Uterine smooth muscle cell (primary cell): ENCODE measurements at places on chromosomes 12 and 14. TPM values are rescaled to one million over a fixed set of nuclear protein-coding genes. Genes with fewer than 3 reads are reported as not detected.

Gene OR11H6
- not detected in 2 replicates for total RNA-seq

Gene PPM1H
- 0.22 and 1.00 TPM in 2 replicates for total RNA-seq

Gene DIP2B
- total RNA-seq = 33.5 and 37.5 TPM in 2 replicates

Gene NGB
- total RNA-seq = not detected in 2 replicates

Gene PRKD1
- total RNA-seq = 8.3 and 10.7 TPM in 2 replicates

Gene DPY19L2
- total RNA-seq = 4.2 and 7.2 TPM in 2 replicates

Gene STYK1
- 0.25 and 0.66 TPM in 2 replicates for total RNA-seq

Gene TOMM20L
- not detected in 2 replicates for total RNA-seq

Gene ZBTB39
- total RNA-seq = 5.1 and 5.3 TPM in 2 replicates

Gene GALNT9
- total RNA-seq = 0.55 and 1.2 TPM in 2 replicates

Gene TCL1B
- not detected in 2 replicates for total RNA-seq

Gene AKAP6
- total RNA-seq = 10.6 and 26.6 TPM in 2 replicates

Gene GRIN2B
- total RNA-seq = under 0.01 and 0.22 TPM in 2 replicates

Gene KRT79
- not detected in 2 replicates for total RNA-seq

Gene CATSPERB
- 0.11 and 0.12 TPM in 2 replicates for total RNA-seq

Gene SCN8A
- 39.5 and 45.0 TPM in 2 replicates for total RNA-seq

Gene CPNE6
- not detected in 2 replicates for total RNA-seq
